GM19239 (cell line): ENCODE measurements at places on chromosomes 7 and 10.
A peak's percentile ranks its signal among the peaks of the same experiment; 100 is the strongest.

DNA sequence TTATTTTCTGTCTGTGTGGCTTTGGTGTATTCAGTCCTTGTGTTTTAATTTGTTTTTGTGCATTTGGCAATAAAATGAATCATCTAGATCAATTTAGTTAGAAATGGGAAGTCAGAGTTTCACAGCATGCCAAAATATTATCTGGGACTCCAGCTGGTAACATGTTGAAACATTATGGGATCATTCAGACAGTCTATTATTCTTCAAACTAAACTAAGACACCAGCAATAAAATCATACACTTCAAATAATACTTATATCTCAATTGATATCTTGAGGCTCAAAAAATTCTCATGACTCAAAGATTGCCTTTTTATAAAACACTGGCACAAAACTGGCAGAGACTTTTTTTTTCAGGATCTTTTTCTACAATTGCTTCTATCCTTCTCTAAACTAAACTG lies 5.8 kb upstream of the RP9 start:
- DNase-seq, result no peak

DNA sequence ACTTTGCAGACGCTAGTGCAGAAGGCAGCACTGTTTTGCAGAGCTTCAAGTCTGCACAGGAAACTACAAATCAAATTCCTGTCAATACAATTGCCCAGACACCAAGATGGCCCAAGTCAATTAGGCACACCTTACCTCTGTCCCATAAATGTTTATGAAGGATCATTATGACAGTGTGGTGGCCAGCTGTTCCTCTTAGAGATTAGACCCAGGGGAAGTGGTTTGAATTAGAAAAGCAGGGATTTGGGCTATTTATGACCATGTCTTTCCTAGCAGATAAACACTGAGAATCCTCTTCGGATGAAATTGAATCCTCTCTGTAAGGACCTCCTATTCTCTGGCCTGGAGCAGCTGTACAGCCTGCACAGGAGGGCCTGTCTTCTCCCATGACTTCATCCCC lies 9.9 kb upstream of the NEUROG3 start:
- no peak for DNase-seq

- no peak for DNase-seq
Observed at GRCh38 chr7:151341357-151342101, at the start of gene NUB1. TSS of gene NUB1 (plus strand) at chr7:151341812. CDS start at chr7:151345350, 3,538 bp downstream.

DNA sequence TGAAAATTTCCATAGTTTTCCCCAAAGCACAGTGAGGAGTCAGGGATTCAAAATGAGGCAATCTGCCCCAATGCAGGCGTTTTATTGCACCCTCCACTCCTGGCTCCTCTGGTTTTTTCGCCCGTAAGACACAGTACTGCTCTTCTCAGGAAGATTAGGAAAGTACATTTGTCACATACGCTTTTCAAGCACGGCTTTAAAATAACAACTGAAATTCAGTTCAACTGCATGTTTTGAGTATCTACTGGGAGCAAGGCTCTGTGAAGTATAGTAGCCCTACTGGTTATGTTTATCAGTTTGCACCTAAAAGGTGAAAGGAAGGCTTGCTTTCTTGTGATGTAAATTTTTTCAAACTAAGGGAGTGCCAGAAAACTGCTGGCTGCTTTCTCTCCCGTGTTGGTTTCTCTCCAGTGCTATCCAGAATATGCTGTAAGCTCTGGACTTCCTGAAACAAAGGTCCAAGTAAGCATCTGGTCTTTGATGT lies 1.9 kb upstream of the SGMS1 start:
- no peak for DNase-seq

GRCh38 chr10:17805921-17806577 lies 3.1 kb upstream of the MRC1 start:
- no peak for DNase-seq

- DNase-seq, result peak; percentile 47
Observed at GRCh38 chr7:130149281-130150139, 55.7 kb downstream of the TMEM209 start.
